ENCODE measurements at places on chromosomes 11 and 22.

DNA sequence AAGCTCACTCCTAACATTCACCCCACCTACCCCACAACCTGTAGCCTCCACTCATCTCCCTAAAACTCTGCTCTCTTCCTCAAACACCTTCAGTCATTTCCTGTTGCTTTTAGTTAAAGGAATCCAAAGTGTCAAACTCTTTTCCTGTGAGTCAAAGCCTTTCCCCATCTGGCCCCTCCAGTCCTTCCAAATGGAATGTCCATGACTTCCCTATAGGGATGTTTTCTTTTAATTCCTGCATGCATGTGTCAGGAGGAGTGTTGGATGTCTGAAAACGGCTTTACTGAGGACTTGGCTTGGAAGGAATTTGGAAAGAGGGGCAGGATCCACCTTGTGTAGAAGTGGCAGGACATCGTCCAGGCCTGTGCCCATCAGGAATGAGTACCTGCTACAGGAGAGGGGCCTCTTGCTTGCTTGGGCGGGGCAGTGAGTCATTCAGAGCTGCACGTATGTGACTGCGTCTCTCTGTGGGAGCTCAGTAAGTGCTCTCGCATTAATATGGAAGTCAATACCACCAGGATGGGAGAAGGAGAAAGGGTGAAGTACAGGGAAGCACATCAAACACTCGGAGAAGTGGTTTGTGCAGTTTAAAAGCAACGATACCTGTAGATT lies 491.9 kb downstream of the OPCML start:
- no peak overlapping the region for H3K27ac ChIP-seq
- no peaks in the 10 kb centered on the region for H3K36me3 ChIP-seq
- no peaks in the 10 kb centered on the region for H3K27me3 ChIP-seq

GRCh38 chr11:130827451-130828377 lies 88.6 kb downstream of the SNX19 start:
- peak overlapping the region; percentile 63 for H3K27ac ChIP-seq
- peak; percentile 86 for DNase-seq
- no peaks in the 10 kb centered on the region for H3K36me3 ChIP-seq
- H3K27me3 ChIP-seq, result no peaks in the 10 kb centered on the region
- H3K4me1 ChIP-seq, result peaks cover 10% of the 10 kb centered on the region

DNA sequence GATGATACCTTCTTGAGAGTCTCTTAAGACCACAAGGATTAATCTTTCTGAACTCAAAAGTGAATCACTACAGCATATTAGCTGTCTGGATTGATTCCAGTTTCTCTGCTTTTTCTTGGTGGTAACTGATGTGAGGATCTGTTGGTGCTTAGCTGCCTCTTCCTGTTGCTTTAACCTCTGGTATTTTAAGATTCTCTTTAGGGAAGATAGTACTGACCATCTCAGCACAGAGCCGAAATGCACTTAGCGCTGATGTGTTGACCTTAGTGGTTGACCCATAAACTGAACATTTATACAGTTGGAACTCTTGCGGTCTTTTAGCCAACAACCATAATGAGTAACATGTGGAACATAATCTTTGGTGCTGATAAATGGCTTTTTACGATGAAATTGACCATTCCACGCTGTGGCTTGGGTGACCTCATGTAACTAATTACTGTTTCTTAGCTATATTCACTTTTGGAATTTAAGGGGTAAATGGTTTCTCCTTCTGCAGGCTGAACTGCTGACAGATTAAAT lies 33.7 kb downstream of the APLP2 start:
- H3K27ac ChIP-seq, result no peak overlapping the region
- no peak for DNase-seq
- no peaks in the 10 kb centered on the region for H3K36me3 ChIP-seq
- H3K27me3 ChIP-seq, result no peaks in the 10 kb centered on the region
- H3K4me1 ChIP-seq, result peaks cover 17% of the 10 kb centered on the region
- H3K4me3 ChIP-seq, result no peak overlapping the region

GRCh38 chr11:35150454-35150853 lies 11.5 kb downstream of the CD44 start:
- peaks cover 3% of the 10 kb centered on the region for H3K36me3 ChIP-seq
- peak overlapping the region; percentile 13 for H3K27ac ChIP-seq
- no peak for DNase-seq
- H3K27me3 ChIP-seq, result no peaks in the 10 kb centered on the region

GRCh38 chr11:64343767-64344559 lies 4.0 kb downstream of the CCDC88B start:
- H3K4me1 ChIP-seq, result peaks cover 3% of the 10 kb centered on the region
- no peak overlapping the region for H3K27ac ChIP-seq
- no peak for DNase-seq
- no peak overlapping the region for H3K4me3 ChIP-seq
